HuH-7 (cell line): ENCODE measurements at places on chromosomes 4 and X.

DNA sequence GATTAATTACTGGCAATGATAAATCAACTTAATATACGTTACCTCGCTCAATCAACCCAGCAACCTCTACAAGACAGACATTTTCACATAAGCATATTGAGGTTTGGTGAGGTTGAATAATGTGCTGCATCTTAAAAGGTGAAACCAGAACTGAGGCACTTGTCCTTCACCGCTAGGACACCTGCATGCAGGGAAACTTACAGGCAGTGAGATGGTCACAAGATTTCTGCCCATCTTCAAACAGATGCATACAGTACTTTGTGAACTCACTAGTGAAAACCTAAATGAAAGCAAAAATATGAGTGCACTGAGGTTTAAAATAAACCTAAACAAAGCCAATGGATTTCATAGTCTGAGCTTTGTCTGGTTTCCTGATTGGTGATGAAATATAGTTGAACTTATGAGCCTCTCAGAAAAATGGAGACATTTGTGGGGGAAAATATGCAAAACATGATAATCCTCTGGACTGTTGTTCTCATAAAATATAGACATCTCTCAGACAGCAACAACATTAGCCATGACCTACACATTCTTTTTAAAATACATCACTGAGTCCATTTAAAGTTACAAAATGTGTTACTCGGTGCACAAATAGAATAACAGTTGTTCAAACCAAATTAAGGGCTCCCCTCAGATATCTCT lies 20.9 kb upstream of the PRSS12 start:
- no peak for DNase-seq

DNA sequence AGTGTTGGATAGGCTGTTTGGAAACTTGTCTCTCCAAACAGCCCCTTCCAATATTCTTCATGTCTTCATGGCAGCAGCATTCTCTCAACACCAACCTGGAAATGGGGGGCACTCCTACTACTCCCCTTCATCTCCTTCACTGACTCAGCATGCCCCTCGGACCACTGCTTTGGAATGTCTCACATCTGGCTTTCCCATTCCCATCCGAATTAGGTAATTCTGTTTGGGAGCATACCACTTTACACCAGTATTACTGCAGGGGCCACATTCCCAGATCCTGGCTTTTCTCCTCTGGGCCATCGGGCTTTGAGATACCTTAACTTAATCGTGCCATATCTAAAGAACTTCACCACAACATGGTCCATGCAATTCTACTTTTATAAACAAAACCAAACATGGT lies 100.8 kb downstream of the MAML3 start:
- no peak for DNase-seq

DNA sequence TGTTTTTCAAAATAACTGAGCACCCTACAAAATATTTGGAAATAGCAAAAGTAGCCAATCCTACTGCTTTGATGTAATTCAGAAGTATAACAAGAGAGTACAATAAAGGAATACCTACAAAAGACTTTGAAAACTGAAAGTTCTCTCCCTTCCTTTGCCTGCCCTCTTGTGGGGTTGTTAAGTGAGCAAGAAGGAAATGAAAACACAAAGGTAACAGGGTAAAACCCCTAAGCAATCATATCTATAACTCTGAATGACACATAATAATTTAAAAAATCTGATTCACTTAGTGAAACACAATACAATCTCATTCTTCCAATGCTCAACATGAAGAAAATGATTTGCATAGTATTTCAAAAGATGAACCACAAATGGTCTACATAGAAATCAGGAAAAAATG lies 98.2 kb downstream of the FRYL start:
- no peak for DNase-seq

DNA sequence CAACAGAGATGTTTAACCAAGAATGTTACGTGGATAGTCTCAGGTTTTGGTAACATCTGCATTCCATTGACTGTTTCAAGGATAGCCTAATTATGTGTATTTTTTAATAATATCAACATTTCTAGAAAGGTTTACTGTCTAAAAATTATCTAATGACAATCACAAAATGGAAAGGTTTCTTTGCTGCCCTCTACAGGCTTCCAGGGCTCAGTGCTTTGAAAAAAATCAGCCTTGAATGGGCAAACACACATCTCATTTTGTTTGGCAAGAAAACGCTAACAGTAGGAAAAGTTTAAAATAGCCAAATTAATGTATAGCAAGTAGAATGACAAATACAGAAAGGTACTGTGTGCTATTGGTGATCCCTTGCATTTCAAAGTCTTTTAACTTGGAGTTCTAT lies 223.4 kb upstream of the PRPS2 start:
- no peak for DNase-seq

GRCh38 chr4:101238706-101239105 lies 108.6 kb downstream of the PPP3CA start:
- no peak for DNase-seq

DNA sequence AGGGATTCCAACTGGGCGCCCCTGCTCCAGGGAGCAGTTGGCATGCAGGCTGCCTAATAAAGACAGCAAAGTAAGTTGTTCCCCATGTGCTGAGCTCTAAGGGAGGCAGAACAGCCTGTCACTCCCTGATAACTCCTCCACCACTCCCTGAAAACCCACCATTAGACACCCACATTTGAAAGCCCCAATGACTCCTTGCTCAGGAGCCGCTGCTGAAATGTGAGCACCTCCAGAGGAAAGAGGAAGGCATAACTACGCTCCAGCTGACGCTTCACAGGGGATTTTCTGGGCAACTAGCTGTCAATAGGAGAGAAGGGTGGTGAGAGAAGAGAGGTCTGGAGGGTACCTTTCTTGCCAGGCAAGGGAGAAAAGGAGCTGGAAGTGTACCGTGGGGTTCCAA lies 62.5 kb downstream of the NPY1R start:
- no peak for DNase-seq

DNA sequence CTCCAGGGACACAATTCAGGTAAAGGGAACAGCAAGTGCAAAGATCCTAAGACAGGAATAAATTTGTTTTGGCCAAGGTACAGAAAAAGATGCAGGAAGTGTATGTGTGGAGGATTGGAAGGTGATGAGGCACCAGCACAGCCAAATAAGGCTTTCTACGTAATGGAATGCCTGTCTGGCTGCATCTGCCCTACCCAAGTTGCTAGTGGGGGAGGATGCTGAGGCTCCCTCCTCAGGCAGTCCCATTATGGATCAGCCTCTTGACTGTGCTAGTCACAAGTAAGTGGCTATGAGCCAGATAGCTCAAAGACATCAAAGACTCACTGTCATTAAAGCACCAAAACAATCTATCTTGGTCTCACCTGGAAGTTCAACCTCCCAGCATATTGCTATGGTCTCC lies 300.9 kb upstream of the FAT4 start:
- DNase-seq, result no peak
